ENCODE measurements at places on chromosomes 11 and 22.

DNA sequence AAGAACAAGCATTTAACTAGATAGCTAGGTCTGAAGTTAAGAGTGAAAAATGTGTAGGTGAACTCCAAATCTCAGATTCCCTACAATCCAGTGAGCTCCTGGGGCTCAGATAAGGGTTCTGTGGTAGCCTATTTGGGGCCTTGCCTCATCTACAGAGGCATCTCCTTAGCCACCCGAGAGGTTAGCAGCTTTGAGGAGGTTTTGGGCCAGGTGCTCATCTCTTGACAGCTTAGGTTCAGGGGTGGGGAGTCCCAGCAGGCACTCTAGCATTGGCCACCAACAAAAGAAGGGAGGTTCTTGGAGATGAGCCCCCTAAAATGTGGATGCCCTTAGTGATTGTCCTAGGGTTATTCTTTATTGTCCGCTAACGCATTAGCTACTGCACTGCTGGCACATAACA lies 184.4 kb upstream of the B3GAT1 start:
- no peak for DNase-seq

DNA sequence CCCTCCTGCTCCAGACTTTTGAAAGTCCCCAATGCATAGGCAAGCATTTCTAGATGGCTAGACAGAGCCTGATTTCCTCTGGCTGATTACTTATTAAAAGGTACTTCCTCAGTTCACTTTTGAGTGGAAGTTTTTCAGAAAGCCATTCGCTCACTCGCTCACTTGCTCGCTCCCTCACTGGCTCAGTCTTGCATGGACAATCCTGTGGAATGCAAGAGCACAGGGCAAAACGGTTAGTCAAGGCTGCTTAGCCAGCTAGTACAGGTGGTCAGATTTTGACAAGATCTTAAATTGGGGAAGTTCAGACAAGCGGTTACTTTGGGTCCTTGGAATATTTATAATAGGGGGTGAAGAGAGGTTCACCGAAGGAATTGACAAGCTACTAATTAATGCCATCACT lies 101.0 kb downstream of the ARL14EP start:
- DNase-seq, result no peak

GRCh38 chr11:97977726-97978125 lies 1043.0 kb upstream of the CNTN5 start:
- DNase-seq, result no peak

GRCh38 chr22:39449708-39450107 lies 7.1 kb upstream of the MGAT3 start:
- DNase-seq, result no peak

GRCh38 chr11:72741429-72741833 lies 10.8 kb downstream of the ARAP1 start:
- DNase-seq, result no peak

GRCh38 chr11:12077535-12078280 lies 32.7 kb upstream of the MICAL2 start:
- DNase-seq, result no peak

- DNase-seq, result no peak
Observed at GRCh38 chr11:6197466-6198200, 1.4 kb upstream of the OR52W1 start.

DNA sequence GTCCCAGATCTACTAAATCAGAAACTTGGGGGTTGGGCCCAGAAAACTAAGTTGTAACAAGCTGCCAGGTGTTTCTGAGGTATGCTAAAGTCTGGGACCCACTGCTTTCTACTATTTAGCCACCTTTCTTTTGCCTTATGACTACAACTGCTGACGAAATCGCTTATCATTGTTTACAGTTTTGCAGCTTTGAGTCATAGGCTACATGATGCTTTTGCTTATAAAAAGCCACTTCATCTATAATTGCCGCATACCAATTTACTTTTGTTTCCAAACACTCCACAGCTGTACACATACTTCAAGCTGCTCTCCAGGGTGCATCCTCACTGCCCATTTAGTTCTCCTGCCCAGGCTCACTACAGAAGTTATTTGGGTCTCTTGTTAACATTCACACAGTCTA lies 144.7 kb downstream of the ENTHD1 start:
- no peak for DNase-seq

- DNase-seq, result no peak
Observed at GRCh38 chr11:99148352-99148751, 127.6 kb downstream of the CNTN5 start.

GRCh38 chr11:96049426-96049825 lies 125.5 kb upstream of the MTMR2 start:
- no peak for DNase-seq

DNA sequence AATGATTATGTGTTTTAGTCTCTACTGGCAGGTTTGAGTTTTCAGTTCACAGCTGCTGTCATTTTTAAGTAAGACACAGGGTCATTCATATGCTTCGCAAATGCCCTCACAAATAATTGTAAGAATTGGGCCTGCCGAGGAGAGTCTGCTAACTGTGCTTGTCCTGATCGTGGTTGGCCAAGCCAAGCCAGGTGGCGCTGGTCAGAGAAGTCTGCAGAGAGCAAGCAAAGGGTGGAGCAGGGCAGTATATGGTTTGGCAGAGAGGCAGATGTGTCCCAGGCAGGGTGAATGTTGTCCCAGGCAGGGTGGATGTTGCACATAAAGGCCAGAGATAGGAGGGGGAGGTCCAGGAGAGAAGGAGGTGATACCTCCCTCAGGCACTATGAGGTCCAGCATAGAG lies 52.7 kb downstream of the SCN3B start:
- DNase-seq, result no peak

- DNase-seq, result no peak
Observed at GRCh38 chr11:5476186-5476819, 12.2 kb upstream of the OR52D1 start.

- DNase-seq, result no peak
Observed at GRCh38 chr11:47376525-47377371, 1.6 kb downstream of the SPI1 start.

DNA sequence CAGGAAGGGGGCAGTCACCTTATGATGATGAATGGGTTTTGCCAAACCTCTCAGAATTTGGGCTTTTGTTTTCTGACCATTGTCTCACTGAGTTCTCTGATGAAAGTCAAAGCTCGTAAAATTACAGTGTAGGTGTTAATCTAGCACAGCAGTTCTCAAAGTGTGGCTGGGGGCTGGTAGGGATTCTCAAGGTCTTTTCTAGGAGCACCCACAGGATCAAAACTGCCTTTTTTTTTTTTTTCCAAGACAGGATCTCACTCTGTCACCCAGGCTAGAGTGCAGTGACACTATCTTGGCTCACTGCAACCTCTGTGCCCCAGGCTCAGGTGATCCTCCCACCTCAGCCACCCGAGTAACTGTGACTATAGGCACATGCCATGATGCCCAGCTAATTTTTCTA lies 66.1 kb downstream of the C22orf31 start:
- no peak for DNase-seq

- DNase-seq, result no peak
Observed at GRCh38 chr11:124725719-124726105, 14.0 kb upstream of the NRGN start.

DNA sequence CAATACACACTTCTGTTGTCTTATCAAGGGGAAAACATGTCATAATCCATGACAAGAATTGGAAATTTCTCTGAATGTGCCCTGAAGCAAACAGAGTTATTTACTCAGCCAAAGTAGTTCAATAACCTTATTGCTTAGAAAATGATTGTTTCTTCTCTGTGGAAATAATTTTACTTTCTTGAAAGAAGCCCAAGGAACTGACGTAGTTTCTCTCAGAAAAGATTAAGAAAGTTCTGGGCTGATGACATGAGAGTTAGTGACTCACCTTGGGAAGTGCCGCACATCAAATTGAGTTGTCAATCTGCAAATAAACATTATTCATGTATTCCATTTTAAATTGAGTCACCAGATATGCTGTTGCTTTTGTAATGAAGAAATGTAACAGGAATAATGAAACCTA lies 418.6 kb upstream of the LRRC4C start:
- DNase-seq, result no peak

DNA sequence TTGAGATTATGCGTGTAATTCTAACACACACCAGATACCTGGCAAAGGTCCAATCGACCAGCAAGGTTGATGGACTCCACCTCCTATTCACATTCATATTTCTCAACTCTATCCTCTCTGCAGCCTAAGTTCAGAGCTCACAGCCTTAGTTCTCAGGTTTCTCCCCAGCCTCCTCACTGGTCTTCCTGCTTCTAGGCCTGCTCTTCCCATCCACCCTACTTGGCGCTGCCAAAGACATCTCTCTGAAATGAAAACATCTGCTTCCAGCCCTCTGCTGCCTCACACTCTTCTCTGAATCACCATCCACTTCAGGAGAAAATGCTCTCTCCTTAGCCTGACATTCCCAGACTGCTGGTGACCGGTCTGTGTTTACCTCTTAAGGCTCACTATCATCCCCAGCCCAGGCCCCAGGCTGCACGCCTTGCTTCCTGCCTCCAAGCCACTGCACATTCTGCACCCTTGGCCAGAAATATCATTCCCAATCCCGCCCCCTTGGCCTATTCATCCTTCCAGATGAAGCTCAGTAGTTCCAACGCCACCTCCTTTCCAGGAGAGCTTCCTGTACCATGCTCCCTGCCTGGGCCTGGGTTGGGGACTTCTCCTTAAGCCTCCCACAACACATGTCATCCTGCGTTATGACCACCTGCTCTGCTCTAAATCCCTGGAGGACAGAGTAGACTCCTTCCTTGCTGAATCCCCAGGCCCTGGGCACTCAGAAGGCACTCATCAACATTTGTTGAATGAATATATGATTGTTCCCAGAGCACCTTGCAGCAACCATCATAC lies 3.5 kb downstream of the ARRB1 start:
- DNase-seq, result no peak

DNA sequence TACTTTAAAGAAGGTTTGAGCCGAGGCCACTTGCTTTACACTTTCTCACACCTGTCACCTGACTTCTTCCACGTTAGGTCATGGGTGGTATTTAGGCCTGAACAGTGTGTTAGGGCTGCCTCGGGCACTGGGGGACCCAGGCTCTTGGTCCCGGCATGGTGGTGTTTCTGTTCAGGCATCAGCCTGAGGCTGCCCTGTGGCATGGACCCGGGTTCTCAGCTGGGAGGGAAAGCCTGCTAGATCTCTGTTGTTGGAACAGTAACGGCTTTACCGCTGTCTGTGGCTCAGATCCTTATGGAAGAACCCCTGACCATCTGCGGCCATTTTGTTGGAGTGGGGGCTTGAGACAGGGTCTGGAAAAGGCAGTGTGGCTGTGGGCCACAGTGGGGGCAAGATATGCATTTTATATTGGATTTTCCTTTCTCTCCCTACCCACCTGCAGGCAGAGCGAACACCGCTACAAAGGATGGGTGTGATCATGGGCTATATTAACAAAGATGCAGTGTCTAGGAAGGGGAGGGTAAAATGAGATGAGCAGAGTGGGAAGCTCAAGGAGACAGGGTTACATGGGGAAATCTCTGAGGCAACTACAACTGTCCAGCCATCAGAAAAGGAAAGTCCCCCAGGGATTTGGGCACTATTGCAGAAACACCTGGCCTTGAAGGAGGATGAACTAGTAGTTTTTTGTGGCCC lies 1.6 kb upstream of the KCNJ11 start:
- no peak for DNase-seq

DNA sequence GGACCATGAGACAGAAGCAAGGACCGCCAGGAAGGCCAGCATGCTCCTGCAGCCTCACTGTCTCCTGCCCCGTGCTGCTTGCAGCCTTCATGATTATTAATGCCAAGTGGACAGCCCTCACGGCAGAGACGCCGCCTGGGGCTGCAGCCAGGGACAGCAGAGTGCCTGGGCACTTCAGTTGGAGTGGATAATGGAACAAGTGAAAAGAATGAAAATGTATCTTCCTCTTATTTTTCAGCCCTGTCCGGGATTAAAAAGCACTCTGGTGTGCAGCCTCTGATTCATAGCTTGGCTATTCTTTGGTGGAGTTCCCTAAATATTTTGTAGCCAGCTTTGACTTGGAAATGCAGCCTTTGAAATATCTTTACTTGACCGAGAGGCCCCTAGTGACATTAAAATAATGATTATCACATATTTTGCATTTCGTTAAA lies 1404.2 kb downstream of the BRD1 start:
- DNase-seq, result no peak

- no peak for DNase-seq
Observed at GRCh38 chr11:118059246-118059940, 17.5 kb upstream of the TMPRSS4 start.

- no peak for DNase-seq
Observed at GRCh38 chr11:35047179-35047578, 91.8 kb upstream of the CD44 start.

DNA sequence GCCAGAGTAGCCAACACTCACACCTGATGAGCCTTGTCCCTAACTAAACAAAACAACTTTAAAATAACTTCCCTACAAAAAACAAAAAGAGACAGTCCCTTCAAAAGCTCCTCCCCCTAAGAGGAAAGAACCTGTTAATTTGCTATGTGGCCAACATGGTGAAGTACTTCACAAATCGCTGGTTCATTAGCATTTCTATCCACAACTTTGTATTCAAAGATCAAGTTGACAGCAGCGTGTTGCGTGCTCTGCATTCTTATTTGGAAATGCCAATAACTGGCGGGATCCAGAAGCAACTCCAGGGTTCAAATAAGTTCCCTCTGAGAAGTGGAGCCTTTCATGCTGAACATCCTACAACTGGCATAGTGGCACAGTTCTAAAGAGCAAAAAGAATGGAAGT lies 48.6 kb downstream of the CADM1 start:
- DNase-seq, result no peak

GRCh38 chr11:15560689-15561467 lies 446.2 kb downstream of the INSC start:
- no peak for DNase-seq

DNA sequence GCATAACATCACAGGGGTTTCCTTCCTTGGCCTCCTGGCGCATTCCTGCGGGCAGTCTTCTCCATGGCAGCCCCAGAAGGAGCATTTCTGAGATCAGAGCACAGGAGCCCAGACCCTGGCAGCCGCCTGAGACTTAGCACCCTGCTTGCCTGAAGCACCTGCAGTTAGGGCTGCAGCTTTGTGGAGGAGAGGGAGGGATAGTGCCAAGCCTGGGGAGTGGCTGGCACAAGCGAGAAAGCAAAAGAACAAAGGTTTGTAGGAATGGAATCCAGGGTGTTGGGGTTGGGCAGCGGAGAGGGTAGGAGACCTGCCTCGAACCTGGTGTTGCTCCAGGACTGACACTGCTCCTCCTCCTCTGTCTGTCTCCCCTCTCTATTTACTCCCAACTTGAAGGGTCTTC lies 66.9 kb downstream of the SCN3B start:
- DNase-seq, result no peak

DNA sequence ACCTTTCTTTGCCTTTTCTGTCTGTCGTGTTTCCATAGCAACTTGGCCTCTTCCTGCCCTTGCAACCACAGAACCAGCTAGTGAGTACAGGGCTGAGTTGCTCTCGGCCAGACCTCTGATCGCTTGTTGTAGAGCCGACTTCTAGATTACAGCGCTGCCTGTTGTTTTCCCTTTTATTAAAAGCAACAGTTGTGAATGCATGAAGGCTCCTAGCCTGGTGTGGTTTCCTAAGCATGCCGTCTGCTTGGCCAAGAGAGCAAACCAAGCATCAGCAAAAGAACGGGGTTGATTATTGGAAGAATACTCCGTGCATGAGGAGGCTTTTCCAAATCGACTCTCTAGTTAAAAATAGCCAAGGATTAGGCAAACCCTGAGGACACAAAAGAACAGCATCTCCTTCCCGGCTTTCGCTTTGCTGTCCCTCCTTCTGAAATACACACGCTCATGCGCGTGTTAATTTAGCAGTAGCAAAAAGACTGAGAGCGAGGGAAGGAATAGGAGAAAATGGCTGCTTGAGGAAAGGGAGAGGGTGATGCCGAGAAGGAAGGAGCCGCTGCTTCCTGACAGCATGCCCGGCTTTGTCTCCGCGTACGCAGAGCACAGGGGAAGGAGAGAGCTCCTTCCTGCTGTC lies 71.5 kb upstream of the TTC12 start:
- no peak for DNase-seq

GRCh38 chr22:47384977-47385376 lies 622.5 kb downstream of the TBC1D22A start:
- no peak for DNase-seq
